ENCODE measurements at places on chromosomes 3 and 15.

DNA sequence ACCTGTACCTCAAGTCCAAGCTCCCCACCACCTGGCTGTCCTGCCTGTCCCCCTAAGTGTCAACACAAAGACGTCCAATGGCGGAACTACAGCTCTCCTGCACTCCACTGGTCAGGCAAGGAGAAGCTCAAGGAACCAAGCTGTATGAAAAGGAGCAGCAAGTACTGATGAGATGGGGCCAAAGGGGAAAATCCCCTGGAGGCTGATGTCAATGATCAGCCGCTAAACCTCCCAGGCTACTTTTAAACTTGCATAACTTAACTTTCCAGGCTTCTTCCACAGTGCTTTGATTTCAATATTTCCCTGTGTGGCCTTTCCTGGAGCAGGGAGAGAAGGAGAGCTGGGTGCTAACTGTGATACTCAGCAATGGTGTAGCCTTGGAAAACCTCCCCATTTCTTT lies 35.0 kb downstream of the TM4SF4 start:
- DNase-seq, result no peak

DNA sequence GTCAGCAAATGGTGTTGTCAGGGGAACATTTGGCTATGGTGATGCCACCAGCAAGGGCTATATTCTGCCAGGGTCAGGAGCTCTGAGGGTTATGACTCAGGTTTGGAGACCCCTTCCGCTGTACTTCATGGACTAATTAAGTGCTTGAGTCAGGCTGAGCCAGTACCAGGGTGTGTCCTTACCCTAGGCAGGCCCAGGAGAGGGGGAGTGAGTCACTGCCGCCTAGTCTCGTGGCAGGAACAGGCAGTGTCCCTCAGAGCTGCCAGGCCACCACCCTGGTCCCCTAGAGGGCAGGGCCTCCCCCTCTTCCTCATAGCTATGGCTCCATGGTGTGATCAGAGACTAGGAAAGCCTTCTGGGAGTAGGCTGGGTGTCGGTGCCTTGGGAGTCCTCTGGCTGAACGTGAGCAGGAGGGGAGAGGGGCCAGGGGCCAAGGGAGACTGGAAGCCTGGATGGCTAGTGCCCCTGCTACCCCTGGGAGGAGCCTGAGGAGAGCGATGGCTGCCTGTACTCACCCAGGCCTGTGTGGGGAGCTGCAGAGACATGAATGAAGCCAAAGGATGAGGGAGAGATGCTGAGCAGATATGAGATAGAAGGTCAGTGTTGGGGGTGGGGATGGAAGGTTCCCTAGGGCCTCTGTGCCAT lies 10.6 kb downstream of the MAPKAPK3 start:
- DNase-seq, result no peak

DNA sequence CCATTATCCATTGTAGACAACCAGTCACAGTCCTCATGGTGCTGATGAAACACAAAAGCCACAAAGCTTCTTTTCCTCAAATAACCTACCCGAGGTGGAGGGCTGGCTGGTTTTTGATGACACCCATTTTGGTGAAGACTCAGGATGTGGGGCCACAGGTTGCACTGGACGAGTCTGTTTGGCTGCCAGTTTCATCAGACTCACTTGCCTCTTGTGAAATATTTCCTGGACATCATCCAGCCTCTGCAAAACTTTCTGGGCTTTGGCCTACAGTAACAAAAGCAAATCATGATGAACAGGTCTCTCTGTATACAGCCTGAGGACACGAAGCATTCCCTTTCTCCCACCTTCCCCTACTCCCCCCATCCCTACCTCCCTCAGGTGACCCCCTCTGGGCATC lies 42.2 kb downstream of the B3GNT5 start:
- no peak for DNase-seq

DNA sequence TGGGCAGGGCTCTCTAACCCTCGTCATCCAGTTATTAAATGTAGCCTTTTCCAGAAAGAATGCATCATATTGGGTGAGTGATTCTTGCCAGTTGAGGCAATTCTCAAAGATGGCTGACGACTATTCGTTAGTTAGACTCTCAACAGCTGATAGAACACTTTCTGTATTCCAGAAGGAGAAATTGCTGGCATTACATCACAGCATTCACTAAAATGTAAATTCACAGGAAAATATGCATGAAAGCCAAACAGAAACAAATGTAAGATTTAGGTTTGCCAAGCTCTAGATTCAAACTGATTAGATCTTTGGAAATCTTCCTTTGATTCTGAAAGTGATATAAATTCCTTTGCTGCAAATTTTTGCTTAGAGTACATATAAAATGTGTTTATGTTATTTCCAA lies 1501.0 kb downstream of the SI start:
- no peak for DNase-seq

GRCh38 chr3:5202222-5202621 lies 14.7 kb downstream of the EDEM1 start:
- no peak for DNase-seq

- DNase-seq, result no peak
These were observed 19.7 kb downstream of the SSR3 start for GRCh38 chr3:156535162-156535627.

DNA sequence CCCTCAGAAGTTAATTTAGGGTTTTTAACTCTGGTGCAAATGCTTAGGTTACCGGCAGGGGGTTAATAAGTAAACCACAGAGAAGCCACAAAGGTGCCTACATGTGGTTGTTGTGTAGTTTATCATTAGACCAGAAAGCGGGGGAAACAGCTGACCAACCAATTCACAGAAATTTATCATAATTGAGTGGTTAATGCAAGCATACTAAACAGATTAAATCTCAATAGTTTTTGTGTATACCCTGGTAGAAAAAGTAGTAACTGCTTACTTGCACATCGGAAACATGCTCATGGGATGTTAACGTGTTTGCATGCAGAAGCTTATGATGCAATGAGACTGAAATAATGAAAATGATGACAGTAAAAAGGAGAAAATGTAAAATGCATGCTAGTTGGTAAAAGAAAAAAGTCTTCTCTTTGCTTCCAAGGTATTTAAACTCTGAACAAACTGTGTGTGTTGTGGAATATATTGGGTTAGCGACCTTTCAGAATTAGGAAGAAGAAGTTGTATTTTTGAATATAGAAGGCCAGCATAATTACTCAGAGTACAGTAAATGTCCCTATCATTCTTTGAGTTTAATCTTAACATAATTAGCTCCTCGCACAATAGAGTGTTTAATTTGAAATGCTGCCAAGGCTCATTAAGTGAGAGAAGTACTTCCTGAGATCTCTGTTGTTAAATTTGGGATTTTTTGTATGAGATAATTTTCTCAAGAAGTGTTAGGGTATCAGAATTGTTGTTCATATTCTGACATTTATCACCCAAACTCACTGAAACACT lies 316.2 kb downstream of the PTPRG start:
- no peak for DNase-seq
